Ovary (tissue), 10 donors: ENCODE measurements at places on chromosomes 7 and 10. TPM values are rescaled to one million over a fixed set of nuclear protein-coding genes. Genes with fewer than 3 reads are reported as not detected.

- H3K4me3 ChIP-seq, result no peak overlapping the region
- H3K27me3 ChIP-seq, result no peaks in the 10 kb centered on the region
- H3K36me3 ChIP-seq, result no peaks in the 10 kb centered on the region
- H3K27ac ChIP-seq, result no peak overlapping the region
Measured at GRCh38 chr10:62457598-62457997, 83.4 kb downstream of the ZNF365 start.

DNA sequence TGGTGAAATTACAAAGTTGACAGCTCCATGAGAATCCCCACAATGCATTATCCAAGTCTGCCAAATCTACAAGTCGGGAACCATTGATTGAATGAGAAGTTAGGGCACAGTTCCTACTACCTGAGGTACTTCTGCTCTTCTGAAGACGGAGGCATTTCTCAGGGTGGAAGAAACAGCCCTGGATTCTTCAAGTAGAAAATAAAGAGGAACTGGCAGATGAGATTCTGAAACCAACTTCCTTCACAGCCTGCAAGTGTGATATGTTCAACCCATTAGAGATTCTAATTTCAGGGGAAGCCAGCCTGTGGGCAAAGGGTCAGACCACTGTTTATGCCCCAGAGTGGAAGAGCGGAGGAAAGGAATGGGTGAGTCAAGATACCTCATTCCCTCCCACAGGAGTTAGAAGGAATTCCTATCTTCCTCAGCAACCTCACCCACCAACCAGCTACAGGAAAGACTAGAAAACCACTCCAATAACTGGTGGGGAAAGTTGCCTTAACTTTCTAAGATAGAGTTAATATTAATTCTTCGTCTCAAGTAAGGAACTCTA is 50.5 kb upstream of the BMPER start:
- H3K4me3 ChIP-seq, result no peak overlapping the region
- H3K27ac ChIP-seq, result no peak overlapping the region
- no peaks in the 10 kb centered on the region for H3K4me1 ChIP-seq
- H3K27me3 ChIP-seq, result no peaks in the 10 kb centered on the region

DNA sequence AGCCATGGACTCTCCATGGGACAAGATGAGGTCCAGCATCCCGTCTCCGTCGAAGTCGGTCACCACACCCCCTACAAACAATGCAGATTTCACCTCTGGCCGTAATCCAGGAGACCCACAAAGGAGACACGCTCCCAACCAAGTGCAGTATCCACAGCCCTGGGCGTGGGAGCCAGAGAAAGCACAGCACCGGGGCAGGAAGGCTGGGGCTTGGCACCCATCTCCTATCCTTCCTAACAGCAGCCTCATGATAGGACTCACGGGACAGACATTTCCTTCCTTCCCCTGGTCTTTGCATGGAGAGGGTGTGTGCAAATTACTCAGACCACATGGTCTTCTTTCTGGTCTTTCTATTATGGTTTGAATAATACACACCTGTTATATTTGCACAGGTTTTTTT is 46.3 kb downstream of the GOLGA7B start:
- H3K36me3 ChIP-seq, result no peaks in the 10 kb centered on the region
- H3K27ac ChIP-seq, result no peak overlapping the region
- H3K4me3 ChIP-seq, result no peak overlapping the region
- DNase-seq, result no peak
- H3K4me1 ChIP-seq, result no peaks in the 10 kb centered on the region
- H3K27me3 ChIP-seq, result no peaks in the 10 kb centered on the region

GRCh38 chr7:157819455-157819807 is 482.6 kb downstream of the DNAJB6 start:
- H3K4me3 ChIP-seq, result no peak overlapping the region
- DNase-seq, result no peak
- no peaks in the 10 kb centered on the region for H3K4me1 ChIP-seq
- no peaks in the 10 kb centered on the region for H3K27me3 ChIP-seq

GRCh38 chr7:27890205-27890849 is 150.4 kb downstream of the TAX1BP1 start:
- H3K4me1 ChIP-seq, result no peaks in the 10 kb centered on the region
- no peaks in the 10 kb centered on the region for H3K27me3 ChIP-seq
- no peak for DNase-seq

DNA sequence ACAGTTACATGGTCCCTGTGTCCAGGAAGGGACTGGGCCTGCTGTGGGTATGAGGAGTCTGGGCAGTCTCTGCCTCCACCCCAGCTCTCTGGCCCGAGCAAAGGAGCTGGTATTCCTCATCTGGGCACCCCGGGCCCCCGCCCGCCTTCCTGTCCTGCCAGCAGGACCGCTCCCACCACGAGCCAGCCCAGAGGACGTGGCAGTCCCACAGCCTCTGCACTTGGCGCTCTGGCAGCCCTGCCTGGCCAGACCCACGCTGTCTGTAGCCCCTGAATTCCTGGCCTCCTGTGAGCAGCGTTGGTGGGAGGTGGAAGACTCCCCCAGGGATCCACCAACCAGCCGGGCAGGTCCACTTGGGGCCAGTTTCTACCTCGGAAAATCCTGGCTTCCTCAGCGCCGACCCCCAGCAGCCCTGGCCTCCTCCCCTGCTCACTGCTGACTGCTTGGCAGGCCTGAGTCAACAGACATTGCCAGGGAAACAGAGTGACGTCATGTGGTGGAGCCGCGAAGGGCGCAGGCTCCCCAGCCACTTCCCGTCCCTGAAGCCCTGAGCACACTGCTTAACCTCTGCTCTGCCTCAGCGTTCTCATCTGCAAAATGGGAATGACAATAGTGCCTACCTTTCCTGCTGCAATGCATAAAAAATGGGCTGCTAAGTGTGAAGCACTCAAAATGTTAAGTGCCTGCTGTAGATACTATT is 21.6 kb upstream of the LIMK1 start:
- H3K4me1 ChIP-seq, result peaks cover 6% of the 10 kb centered on the region
- no peak overlapping the region for H3K4me3 ChIP-seq
- no peaks in the 10 kb centered on the region for H3K27me3 ChIP-seq

DNA sequence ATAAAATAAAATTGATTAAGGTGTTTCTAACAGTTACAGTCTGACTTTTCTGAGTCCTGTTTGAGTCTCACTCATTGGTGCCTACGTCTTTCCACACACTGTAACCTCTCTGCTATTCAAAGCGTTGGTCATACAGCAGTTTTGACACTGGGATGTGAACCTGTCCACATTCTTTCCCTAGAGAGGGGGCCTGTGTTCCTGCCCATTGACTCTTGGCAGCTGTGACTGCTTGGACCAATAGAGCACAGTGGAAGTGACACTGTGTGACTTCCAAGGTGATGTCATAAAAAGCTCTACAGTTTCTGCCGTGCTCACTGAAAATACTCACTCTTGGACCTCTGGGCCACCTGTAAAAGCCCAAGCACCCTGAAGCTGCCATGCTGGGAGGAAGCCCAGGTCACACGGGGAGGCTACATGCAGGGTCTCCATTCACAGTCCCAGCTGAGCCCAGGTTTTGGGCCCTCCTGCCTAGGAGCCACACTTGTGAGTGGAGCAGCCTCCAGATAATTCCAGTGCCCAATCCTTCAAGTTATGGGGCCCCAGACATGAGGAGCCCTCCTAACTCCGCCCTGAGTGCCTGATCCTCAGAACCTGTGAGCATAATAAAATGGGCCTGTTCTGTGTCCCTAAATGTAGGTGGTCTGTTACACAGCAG is 704 bp upstream of the ANTXRL start:
- H3K27me3 ChIP-seq, result no peaks in the 10 kb centered on the region
- peak; percentile 10 for DNase-seq
- H3K27ac ChIP-seq, result no peak overlapping the region
- peaks cover 4% of the 10 kb centered on the region for H3K4me1 ChIP-seq

DNA sequence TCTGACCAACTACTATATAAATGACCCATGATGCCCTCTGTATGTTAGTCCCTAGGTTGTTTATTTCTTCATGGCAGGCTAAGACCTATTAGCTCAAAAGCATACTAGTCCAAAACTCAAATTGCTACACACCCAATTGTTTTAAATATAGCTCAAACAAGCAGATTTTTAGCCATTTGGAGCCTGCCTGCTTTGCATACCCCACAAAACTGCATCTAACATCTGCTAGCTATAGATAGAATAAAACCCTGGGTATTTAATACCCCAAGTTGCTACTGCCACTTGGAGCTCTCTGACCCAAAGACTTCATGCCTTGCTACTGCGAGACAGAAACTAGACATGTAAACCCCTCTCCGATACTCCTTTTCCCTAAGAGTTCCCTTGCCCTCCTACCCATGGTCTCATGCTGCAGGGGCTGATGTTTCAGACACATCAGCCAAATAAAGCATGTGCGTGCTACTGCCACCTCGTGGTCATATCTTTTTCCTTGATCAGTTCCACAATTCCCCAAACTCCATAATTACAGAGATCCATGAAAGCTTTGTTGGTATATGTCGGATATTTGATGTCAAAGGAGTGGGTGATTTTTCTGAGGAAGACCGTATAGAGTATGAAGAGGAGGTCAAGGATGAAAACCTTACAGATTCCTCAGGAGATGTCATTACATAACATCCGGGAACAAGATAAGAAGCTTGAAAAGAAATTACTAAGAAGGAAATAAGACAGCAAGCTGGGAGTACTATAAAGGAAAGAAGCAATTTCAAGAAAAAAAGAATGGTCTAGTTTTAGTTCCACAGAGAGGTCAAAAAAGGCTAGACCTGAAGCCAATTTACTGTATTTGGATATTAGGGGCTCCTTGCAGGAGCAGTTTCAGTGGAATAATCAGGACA is 386.6 kb downstream of the SH2D4B start:
- H3K4me3 ChIP-seq, result no peak overlapping the region
- H3K27ac ChIP-seq, result no peak overlapping the region
- H3K27me3 ChIP-seq, result no peaks in the 10 kb centered on the region
- no peaks in the 10 kb centered on the region for H3K36me3 ChIP-seq
- no peak for DNase-seq

- no peaks in the 10 kb centered on the region for H3K27me3 ChIP-seq
- H3K27ac ChIP-seq, result no peak overlapping the region
- no peak for DNase-seq
- H3K36me3 ChIP-seq, result no peaks in the 10 kb centered on the region
- no peaks in the 10 kb centered on the region for H3K4me1 ChIP-seq
- H3K4me3 ChIP-seq, result no peak overlapping the region
Measured at GRCh38 chr7:747186-747585, 20.1 kb upstream of the PRKAR1B start.

SEMA4G gene
- total RNA-seq, result 9.2 TPM

TAS2R41 gene
- not detected for total RNA-seq

MBL2 gene
- not detected for total RNA-seq

PKD2L1 gene
- not detected for total RNA-seq
